ENCODE measurements at places on chromosomes 1 and 21. TPM values are rescaled to one million over a fixed set of nuclear protein-coding genes. Genes with fewer than 3 reads are reported as not detected.

The FCAMR gene
- not detected for total RNA-seq

The ASPM gene
- 36.3 TPM for total RNA-seq

The NOTCH2 gene
- 72.6 TPM for total RNA-seq

The PODN gene
- not detected for total RNA-seq

The HCRTR1 gene
- not detected for total RNA-seq

The NMNAT2 gene
- 0.26 TPM for total RNA-seq

The IGFN1 gene
- not detected for total RNA-seq

The ITLN2 gene
- total RNA-seq = not detected

The HSPG2 gene
- total RNA-seq = 397 TPM

The TMED5 gene
- total RNA-seq = 68.0 TPM
